Large intestine (tissue), 12 donors: ENCODE measurements at places on chromosomes 1 and 21. TPM values are rescaled to one million over a fixed set of nuclear protein-coding genes. Genes with fewer than 3 reads are reported as not detected.
A peak's percentile ranks its signal among the peaks of the same experiment; 100 is the strongest.

DNA sequence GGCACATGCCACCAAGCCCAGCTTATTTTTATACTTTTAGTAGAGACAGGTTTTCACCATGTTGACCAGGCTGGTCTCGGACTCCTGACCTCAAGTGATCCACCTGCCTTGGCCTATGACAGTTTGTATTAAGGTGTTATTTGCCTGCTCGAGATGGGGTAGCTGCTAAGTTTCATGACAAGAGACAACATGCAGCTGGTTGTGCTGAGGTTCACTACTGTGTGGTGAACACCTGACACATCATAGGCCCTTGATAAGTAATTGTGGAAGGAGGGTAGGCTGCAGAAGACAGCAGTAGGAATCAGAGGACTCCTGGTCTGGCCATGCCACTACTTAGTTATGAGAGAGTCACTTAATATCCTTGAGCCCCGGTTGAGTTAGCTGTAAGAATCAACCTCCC is 46.2 kb downstream of the PLPP3 start:
- H3K27ac ChIP-seq = peak overlapping the region; percentile 19
- H3K4me1 ChIP-seq = peaks cover 36% of the 10 kb centered on the region
- DNase-seq = no peak
- no peak overlapping the region for H3K4me3 ChIP-seq
- H3K27me3 ChIP-seq = no peaks in the 10 kb centered on the region

DNA sequence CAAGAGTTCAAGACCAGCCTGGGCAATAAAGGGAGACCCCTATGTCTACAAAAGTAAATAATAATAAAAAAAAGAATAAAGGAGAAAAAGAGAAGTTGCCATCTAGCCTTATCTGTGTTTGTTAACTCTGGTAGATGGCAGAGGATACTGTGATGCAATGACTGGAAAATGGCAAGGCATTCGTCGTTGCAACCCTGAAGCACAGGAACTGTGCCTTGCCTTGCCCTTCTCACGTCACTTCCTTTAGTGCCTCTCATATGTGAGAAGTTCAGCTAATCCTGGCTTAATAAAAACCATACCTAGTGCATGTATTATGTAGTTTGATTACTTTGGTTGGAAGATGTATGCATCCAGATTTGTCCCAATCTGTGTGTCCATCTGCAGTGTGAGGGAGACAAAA is 25.8 kb upstream of the PIGC start:
- H3K27ac ChIP-seq = peak overlapping the region; percentile 70
- H3K27me3 ChIP-seq = no peaks in the 10 kb centered on the region
- H3K36me3 ChIP-seq = no peaks in the 10 kb centered on the region
- no peak for DNase-seq
- H3K4me3 ChIP-seq = no peak overlapping the region

GRCh38 chr21:33561373-33561772 is 18.5 kb downstream of the SON start:
- H3K27me3 ChIP-seq = no peaks in the 10 kb centered on the region
- H3K27ac ChIP-seq = no peak overlapping the region
- no peaks in the 10 kb centered on the region for H3K4me1 ChIP-seq
- no peak overlapping the region for H3K4me3 ChIP-seq
- no peak for DNase-seq

- no peaks in the 10 kb centered on the region for H3K4me1 ChIP-seq
- DNase-seq = no peak
- H3K27me3 ChIP-seq = no peaks in the 10 kb centered on the region
- H3K36me3 ChIP-seq = no peaks in the 10 kb centered on the region
Observed at GRCh38 chr1:7313826-7314225, 457.3 kb upstream of the VAMP3 start.

DNA sequence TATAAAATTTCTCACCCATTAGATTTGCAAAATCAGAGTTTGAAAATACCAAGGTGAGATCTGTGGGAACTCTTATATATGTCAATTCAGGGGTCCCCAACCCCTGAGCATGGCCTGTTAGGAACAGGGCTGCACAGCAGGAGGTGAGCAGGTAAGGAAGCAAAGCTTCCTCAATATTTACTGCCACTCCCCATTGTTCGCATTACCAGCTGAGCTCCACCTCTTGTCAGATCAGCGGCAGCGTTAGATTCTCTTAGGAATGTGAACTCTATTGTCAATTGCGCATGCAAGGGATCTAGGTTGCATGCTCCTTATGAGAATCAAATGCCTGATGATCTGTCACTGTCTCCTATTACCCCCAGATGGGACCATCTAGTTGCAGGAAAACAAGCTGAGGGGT is 376.6 kb downstream of the LMO4 start:
- DNase-seq = no peak
- H3K4me1 ChIP-seq = peaks cover 8% of the 10 kb centered on the region
- H3K27ac ChIP-seq = no peak overlapping the region

DNA sequence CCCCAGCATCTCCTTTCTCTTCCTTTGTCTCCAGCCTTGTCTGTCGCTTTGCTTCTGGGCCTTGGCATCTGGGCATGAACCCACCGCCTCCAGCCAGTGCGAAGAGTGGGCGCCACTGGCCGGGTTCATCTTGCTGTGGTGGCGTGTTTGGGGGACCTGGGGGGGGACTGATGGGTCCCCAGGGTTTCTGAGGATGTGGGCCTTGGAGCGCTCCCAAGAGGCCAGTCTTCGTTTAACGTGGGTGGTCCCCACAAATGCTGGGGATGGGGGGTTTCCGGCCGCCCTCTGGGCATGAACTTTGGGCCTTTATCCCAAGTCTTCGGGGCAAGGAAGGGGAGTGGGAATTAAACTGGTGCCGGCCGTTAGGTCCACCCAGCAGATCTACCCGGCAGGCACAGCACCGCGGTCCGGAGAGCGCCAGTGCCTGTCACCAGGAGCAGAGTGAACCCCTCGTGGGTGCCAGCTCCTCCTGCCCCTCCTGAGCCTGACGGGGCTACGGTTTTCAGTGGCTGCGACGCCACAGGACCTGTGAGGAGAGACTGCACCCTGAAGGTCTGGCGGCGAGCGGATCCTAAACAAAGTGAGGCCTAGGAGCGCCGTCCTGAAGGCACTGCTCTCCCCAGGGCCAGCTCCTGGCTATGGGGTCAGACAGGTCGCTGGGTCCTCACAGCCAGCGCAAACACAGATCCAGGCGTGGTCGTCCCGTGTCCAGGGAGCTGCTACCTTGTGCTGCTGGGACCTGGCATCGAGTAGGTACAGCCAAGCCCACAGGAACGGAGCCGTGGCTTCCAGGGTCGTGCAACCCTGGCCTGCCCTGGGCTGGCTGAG is 12.1 kb upstream of the C1orf174 start:
- H3K36me3 ChIP-seq = no peaks in the 10 kb centered on the region
- DNase-seq = no peak
- H3K27me3 ChIP-seq = peaks cover 9% of the 10 kb centered on the region
- no peaks in the 10 kb centered on the region for H3K4me1 ChIP-seq

GRCh38 chr21:44844256-44844655 is 26.4 kb upstream of the SUMO3 start:
- H3K27ac ChIP-seq = no peak overlapping the region
- peaks cover 7% of the 10 kb centered on the region for H3K36me3 ChIP-seq
- peaks cover 9% of the 10 kb centered on the region for H3K27me3 ChIP-seq
- DNase-seq = no peak
- peaks cover 38% of the 10 kb centered on the region for H3K4me1 ChIP-seq

- no peaks in the 10 kb centered on the region for H3K27me3 ChIP-seq
- peaks cover 1% of the 10 kb centered on the region for H3K36me3 ChIP-seq
- DNase-seq = no peak
- H3K4me1 ChIP-seq = peaks cover 6% of the 10 kb centered on the region
Observed at GRCh38 chr1:150235294-150235851, 539 bp downstream of the ANP32E start.

GRCh38 chr1:8752411-8752810 is 65.0 kb downstream of the RERE start:
- DNase-seq = no peak
- no peak overlapping the region for H3K4me3 ChIP-seq
- no peak overlapping the region for H3K27ac ChIP-seq
- H3K4me1 ChIP-seq = no peaks in the 10 kb centered on the region

- no peak overlapping the region for H3K27ac ChIP-seq
- peak; percentile 56 for DNase-seq
- peaks cover 7% of the 10 kb centered on the region for H3K4me1 ChIP-seq
- no peak overlapping the region for H3K4me3 ChIP-seq
Observed at GRCh38 chr1:178344513-178345091, 152.2 kb downstream of the CLEC20A start.

DNA sequence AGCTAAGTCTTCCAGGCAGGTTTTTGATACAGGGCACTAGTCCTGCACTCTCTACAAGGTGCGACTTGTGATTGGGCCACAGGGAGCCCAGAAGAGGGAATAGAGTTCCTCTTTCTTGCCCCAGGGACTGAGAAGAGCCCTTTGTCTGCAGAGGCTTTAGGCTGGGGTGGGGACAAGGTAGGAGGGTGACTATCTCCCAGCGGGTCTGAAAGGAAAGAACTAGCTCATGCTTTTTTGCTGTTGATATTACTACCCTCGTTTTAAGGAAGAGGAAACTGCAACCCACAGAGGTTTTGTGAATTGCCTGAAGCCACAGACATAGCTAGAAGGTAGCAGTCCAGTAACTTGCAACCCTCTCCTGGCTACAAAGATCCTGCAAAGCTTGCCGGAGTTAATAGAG is 615.2 kb downstream of the MATN1 start:
- H3K4me3 ChIP-seq = no peak overlapping the region
- H3K27me3 ChIP-seq = peaks cover 39% of the 10 kb centered on the region
- no peaks in the 10 kb centered on the region for H3K36me3 ChIP-seq
- H3K4me1 ChIP-seq = no peaks in the 10 kb centered on the region
- no peak overlapping the region for H3K27ac ChIP-seq

GRCh38 chr21:15209224-15209623 is 144.4 kb upstream of the NRIP1 start:
- no peaks in the 10 kb centered on the region for H3K27me3 ChIP-seq
- H3K27ac ChIP-seq = no peak overlapping the region
- H3K36me3 ChIP-seq = no peaks in the 10 kb centered on the region
- DNase-seq = no peak
- peaks cover 12% of the 10 kb centered on the region for H3K4me1 ChIP-seq

DNA sequence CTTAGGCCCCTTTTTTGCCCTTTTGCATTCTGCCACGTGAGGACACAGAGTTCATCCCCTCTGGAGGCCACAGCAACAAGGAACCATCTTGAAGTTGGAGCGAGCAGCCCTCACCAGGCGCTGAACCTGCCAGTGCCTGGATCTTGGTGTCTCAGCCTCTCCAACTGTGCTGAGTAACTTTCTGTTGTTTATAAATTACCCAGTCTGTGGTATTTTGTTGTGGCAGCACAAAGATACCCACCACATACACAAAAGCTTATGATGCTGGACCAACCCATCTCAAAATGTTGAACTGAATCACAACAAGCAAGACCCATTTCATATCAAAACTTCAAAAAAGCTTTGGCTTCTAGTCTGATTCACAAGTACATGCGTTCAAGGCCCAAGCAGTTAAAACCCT is 649.9 kb downstream of the KIF26B start:
- H3K4me3 ChIP-seq = no peak overlapping the region
- DNase-seq = no peak
- H3K4me1 ChIP-seq = peaks cover 6% of the 10 kb centered on the region
- no peaks in the 10 kb centered on the region for H3K36me3 ChIP-seq

DNA sequence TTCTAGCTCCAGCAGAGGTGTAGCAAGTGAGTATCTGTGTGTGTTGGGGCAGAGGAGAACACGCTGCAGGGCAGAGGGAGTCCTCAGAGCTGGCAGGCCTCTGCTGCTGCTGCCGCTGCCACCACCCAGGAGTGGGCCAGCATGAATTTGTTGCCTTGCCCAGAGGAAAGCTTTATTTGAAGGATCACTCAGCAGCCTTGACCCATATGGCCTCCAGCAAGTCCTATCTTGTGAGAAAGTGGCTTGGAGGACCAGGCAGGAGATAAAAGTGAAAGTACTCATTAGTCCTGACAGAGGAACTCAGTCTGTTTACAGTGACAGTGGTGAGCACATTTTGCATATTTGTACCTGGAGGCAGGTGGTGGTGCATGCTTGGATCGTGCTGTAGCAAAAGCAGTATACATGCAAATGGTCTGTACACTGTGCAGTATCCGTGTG is 3.1 kb downstream of the TRAF5 start:
- no peak overlapping the region for H3K27ac ChIP-seq
- no peak overlapping the region for H3K4me3 ChIP-seq
- H3K27me3 ChIP-seq = no peaks in the 10 kb centered on the region
- no peak for DNase-seq
- no peaks in the 10 kb centered on the region for H3K36me3 ChIP-seq

DNA sequence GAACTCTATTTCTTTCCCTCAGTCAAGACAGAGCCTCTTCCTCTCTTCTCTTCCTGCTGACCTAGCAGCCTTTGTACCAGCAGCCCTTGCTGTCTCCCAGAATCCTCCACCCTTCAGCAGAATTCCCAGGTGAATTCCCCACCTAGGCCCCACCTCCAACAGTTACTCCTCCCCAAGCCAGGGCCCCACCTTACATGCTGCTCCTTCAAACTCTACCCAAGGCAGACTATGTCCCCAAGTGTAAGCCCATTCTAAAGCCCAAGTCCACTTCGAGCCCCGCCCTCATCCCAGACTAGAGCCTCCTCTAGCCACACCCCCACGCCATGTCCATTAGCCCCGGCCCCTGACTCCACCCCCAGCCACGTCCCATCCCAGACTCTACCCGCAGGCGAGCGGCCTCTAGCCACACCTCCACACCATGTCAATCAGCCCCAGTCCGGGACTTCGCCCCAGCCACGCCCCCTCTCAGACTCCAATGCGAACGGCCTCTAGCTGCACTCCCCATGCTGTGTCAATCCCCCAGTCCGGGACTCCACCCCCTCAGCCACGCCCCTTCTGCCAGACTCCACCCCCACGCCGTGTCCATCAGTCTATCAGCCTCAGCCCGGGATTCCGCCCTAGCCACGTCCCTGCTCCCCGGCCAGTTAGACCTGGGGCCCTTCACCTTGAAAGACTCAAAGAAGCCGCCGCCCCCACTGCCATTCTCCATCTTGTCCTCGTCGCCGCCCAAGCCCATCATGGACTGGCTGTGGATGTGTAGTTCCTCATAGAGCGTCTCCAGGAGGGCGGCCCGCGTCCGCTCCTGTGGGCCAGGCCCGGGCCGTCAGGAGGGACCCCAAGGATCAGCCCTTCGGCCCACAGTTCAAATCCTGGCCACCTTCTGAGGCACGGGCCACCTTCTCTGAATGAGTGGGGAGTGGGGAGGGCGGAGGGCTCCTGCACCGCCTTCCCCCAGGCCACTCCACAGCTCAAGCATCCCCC is 61.3 kb downstream of the RAP1GAP start:
- H3K4me1 ChIP-seq = peaks cover 44% of the 10 kb centered on the region
- peak overlapping the region; percentile 61 for H3K27ac ChIP-seq
- peak; percentile 100 for DNase-seq
- H3K36me3 ChIP-seq = peaks cover 45% of the 10 kb centered on the region
- H3K4me3 ChIP-seq = no peak overlapping the region

Gene KMO
- polyA plus RNA-seq = 0.55 TPM

Gene CELA3B
- 0.21 TPM for polyA plus RNA-seq

Gene SLC2A5
- 87.3 TPM for polyA plus RNA-seq

Gene SELENBP1
- polyA plus RNA-seq = 97.9 TPM

Gene FCRL2
- polyA plus RNA-seq = 0.15 TPM

Gene COL11A1
- polyA plus RNA-seq = 4.1 TPM

Gene NRIP1
- polyA plus RNA-seq = 44.5 TPM

Gene RHCE
- polyA plus RNA-seq = 0.60 TPM

Gene SEMA6C
- 23.4 TPM for polyA plus RNA-seq

Gene ESPN
- polyA plus RNA-seq = 256 TPM
